Effector memory CD8-positive, alpha-beta T cell (primary cell): ENCODE measurements at places on chromosomes 1 and 21.

DNA sequence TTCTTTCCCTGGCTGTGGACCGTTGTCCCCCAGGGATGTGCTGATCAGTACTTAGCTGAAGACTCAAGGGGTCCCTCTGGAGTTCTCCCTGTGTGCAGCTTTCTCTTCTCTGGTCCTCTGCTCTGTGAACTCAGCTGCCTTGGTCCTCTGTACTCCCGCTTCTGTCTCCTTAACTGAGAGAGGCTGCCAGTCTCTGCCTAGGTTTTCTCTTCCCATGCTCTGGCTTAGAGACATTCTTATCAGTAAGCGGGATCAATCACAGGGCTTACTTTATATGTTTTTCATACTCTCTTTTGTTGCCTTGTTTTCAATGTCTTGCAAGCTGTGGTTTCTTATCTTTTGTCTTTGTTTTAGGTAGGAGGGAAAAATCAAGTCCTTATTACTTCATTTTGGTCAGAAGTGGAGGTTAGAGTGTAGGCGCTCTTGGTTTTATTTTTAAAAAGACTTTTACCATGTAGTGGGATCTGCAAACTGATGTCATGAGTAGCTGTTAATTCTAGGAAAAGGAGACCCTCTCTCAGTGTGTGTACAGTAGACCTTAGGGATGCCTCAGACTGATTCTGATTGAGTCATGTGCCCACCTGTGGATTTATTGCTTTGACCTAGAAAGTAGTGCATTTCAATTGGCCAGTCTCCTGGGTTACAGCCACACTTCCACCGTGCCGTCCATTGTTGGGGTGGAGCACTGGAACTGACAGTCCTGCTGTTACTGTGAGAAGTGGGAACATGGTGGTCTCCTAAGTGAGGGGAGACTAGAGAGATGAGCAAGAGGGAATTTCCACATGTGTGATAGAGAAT lies 46.6 kb downstream of the TTC3 start:
- no peak for DNase-seq

DNA sequence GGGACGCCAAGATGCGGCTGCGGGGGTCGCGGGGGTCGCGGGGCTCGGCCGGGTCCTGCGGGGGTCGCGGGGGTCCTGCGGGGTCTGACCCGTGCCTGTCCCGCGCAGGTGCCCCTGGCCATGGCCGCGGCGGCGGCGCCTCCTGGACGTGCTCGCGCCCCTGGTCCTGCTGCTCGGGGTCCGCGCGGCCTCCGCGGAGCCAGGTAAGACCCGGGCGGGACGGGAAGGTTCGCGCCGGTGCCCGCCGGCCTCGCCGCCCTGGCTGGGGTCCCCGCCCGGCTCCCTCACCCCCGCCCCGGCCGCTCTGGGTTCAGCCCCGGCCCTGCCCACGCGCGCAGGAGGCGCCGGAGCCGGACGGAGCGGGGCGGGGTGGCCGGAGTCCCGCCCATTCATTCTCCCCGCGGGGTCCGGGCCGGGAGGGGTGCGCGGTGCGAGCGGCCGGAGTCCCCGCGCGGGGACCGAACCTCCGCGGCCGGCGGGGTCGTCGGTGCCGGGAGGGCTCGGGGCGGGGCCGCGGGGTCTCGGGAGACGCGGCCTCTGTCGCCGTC lies 380 bp downstream of the COL18A1 start:
- DNase-seq = no peak

- no peak for DNase-seq
Observed at GRCh38 chr1:207030522-207031009, 2.0 kb downstream of the C1orf116 start.

DNA sequence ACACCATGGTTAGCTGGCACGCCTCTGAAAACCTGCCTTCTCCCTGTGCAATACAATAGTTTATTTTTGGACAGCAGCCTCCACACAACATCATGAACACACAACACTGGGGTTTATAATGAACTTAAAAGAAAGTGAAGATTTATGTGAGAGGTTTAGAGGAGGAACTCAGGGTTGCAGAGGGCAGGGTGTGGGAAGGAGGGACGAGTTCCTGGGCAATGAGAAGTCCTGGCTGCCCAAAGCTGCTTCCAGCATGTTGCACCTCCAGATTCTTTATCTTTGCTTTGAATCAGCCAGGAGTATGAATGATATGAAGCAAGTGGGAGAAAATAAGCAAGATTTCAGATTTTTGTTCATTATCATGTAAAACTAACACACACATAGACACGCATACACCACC lies 11.3 kb upstream of the LRRC8D start:
- DNase-seq = no peak

GRCh38 chr21:30354308-30355005 lies 6.1 kb upstream of the KRTAP23-1 start:
- DNase-seq = no peak

- DNase-seq = no peak
Observed at GRCh38 chr21:17819877-17820229, 697 bp upstream of the C21orf91 start.

GRCh38 chr1:43834280-43835081 lies 99.1 kb upstream of the ARTN start:
- no peak for DNase-seq

DNA sequence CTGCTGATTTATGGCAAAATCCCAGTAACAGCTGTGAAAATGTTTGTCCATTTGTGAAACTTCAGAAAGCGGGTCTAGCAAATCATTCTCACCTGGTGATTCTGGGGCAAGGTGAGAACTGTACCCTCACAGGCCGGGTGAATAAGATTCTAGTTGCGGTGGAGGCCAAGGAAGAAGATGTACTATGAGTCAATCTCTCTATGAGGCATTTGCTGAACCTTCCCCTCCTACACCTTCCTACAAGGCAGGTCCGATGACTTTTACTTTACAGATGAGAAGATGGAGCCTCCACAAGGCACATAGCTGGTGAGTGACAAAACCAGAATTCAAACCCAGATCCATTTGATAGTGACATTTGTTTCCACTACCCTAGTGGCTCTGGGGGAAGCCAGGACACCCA lies 72.7 kb downstream of the BACH1 start:
- no peak for DNase-seq

- DNase-seq = no peak
Observed at GRCh38 chr1:242784084-242784483, 259.6 kb upstream of the PLD5 start.

- no peak for DNase-seq
Observed at GRCh38 chr1:6129313-6129712, 50.8 kb downstream of the CHD5 start.

DNA sequence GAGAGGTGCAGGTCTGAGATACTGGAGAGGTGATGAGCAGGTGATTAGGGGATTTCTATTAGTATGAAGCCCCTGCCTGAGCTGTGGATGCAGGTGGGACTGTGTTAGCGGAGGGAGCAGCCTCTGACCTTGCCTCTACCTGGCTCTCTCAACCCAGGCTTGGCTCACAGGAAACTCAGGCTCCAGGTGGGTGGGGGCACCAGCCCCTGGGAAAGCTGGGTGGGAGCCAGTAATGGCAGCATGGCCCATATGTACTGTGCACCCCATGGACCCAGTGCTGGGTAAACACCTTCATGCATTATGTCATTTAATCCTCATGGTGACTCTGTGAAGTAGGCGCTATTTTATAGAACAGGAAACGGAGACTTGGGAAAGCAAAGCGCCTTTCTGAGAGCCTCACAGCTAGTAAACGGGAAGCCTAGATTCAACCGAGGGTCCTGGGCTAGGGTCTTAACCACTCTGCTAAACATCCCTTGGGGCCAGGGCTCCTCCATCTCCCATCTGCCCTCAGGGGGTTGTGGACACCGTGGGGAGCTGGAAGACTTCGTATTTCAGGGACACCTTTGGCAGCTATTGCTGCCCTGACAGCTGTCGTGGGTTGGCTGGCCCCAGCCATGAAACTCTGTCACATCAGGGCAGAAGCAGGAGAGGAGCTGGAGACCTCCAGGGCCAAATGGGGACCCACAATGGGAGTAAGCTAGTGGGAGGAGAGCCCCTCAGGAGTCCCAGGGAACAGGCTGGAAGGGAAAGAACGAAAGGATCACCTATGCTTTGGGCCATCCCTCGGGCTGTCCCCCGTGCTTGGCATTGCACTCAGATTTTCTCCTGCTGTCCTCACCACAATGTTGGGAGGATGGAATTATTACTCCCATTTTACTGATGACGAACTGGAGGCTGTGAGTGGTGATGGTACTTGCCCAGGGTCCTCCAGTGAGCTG lies 59.6 kb upstream of the CSF3R start:
- no peak for DNase-seq

GRCh38 chr1:182238421-182238820 lies 153.2 kb downstream of the GLUL start:
- no peak for DNase-seq

DNA sequence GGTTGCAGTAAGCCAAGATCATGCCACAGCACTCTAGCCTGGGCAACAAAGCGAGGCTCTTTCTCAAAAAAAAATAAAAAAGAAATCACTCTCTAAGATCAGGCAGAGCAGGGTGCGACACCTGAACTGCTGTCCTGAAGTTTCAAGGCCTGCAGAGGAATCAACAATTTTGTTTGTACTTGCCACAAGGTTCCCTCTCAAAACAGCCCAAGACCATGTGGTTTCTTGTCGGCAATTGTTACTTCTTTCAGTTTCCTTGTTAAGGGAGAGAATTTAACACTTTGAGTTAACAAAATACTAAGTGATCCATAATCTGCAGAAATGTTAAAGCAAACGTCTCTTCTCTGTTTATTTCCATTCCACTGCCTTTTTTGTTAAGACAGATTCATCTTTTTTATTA lies 36.5 kb downstream of the MACO1 start:
- no peak for DNase-seq

GRCh38 chr1:184608990-184609389 lies 145.7 kb downstream of the EDEM3 start:
- DNase-seq = no peak

DNA sequence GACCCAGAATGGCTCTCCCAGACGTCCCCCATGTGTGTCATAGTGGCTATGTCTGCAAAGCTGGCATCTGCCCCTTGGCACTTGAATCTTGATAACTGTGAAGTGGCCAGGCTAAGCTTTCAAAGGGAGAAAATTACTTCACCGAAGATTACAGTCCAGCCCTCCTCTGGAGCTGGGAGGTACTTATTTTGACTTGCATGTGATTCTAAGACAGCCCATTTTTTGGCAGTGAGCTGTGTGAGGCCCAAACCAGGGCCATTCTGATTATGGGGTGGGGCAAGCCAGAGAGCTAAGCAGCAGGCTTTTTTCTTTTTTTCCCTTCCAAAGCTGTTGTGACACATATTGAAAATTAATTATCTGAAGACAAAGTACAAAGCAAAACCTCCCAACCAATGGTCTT lies 42.1 kb upstream of the C8B start:
- DNase-seq = no peak

DNA sequence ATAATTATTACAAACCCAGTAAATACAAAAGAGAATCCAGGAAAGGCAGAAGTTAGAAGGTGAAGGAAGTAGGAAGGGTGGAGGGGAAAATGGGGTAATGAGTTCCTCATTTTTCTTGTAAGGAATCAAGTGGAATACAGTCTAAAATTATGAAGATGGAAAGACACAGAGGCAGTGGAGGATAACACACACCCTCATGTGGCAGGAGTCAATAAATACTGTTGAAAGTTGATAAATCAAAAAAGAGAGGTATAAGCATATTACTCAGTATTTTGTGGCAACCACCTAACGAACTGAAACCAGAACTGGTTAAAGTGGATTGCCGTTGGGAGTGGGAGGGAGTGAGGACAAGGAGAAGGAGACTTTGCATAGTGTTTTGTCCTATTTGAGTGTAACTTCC lies 78.6 kb upstream of the SLC44A3 start:
- no peak for DNase-seq

DNA sequence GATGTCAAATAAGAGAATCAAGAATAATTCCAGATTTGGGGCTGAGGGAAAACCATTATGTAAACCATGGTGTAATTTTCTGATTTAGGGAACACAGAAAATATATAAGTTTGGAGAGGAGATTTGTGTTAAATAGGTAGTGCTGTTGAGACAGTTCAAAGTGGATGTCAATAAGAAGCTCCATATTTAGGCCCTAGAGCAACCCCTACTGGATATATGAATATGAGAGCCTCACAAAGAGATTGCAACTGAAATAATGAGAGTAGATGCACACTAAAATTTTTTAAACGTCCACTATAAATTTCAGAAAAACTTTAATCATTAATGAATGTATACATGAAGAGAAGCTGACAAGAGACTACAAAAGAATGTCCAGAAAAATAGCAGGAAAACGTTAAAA lies 1447.8 kb upstream of the PRMT6 start:
- DNase-seq = no peak

DNA sequence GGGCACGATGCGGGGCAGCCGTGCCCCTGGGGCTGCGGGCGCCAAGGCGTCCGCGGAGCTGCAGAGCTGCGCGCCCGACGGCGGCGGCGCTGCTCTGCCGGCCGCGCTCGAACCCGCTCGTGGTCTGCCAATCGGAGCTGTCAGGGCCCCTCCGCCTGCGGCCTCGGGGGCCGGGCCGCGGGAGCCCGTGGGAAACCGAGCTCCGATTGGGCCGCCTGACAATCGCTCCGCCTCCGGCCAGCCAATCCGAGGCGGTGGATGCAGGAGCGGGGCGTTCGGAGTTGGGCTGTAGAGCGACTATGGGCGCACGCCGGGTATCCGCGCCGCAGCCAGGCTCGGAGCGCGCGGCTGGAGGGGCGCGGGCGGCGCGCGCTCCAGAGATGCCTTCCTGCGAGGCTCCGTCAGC lies 100.5 kb upstream of the SOD1 start:
- peak; percentile 63 for DNase-seq

DNA sequence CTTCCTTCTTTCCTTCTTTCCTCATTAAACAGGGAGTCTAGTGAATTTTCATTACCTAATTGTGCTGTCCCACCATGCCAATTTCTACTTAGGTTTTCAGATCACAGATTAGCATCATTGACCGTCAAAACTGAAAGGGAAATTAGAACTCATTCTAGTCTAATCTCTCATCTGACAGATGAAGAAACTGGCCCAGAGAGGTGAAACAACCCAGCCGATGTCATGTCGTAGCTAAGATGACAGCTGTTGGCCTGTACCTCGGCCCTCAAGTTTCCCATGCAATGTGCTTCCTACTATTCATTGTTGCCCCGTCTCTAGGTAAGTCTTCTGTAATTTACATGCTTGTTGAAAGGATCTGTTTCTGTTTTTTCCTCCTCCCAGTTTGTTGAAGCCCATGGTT lies 128.2 kb upstream of the KIAA0040 start:
- DNase-seq = no peak

DNA sequence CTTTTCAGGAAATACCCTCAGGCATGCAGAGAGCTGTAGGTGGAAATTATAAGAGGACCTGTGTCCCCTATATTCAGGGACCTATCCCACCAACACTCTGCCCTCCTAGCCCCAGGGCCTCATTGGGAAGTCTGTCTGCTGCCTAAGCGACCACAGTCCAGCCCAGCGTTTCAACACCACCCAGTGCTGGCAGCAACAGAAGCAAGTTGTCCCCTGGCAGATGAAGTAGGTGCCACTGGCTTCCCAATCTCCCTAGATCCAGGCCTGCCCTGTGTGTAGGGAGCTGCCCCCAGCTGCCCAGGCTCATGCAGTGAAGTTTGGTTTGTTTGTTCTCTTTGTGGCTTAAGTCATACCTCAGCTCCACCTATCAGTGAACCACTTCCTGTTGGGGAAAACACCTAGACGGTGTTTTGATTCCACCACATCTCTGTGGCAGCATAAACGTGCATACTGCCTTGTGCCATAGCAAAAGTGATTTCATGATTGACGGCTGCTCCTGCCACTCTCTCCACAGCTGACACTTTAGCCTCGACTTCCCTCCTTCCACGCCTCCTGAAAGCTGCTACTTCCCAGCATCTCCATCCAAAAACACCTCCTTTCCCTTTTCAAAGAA lies 8.1 kb upstream of the LEFTY1 start:
- peak; percentile 71 for DNase-seq
